ENCODE measurements at places on chromosomes 4 and X.

GRCh38 chr4:5472160-5472591 is 236.2 kb downstream of the EVC2 start:
- no peak for DNase-seq

- no peak for DNase-seq
Measured at GRCh38 chrX:122115604-122116003, 1068.2 kb downstream of the GLUD2 start.

DNA sequence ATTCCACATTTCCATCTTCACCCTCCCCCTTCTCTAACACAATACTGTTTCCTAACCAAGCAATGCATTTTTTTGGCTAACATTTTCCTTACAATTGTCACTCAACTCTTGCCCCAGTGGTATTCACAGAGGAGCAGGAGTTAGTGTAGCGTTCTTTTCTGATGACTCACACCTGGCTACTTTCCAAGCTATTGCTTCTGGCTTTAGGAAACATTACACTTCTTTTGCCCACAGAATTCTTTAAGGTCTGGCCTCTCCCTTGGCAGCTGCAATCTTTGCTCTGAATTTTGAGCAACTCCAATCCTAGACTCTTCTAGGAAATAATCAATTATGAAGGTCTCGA is 27.5 kb upstream of the PDGFC start:
- DNase-seq, result no peak

DNA sequence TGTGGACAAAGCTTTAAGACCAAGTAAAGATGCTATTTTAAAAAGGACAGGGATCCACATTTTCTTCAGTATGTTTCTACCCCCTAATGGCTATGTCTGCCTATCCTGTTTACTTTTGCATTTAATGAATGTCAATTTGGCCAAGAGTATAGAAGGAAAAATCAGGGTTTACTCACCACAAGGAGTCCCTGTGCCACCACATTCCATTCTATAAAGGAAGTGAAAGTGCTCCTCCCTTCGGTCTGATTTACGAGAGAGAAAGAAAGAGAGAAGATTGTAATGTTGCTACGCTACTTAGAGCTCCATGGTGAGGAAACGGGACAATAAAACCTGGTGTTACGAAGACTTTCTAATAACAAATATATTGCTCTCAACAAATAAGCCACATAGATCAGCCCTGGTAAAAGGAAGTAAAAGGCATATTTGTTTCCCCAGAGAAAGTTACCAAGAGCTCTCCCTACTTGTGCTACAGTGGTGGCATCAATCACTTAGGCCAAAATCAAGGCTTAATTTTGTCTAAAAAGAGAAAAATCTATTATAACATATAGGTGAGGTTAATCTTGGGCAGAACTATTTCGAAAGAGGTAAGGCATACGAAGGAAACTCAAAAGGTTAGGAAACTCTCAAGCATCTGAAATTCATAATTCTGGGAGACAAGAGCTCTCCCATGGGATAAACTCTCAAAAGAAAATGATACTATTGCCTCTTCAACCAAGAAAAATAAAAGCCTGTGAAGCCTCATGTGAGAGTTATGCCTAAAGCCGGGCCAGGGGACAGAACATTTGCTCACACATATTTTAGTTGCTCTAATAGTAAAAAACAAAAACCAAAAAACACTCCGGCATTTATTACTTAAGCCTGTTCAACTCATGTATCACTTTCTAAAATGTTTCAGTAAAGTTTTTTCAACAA is 29.5 kb downstream of the TAPT1 start:
- no peak for DNase-seq

DNA sequence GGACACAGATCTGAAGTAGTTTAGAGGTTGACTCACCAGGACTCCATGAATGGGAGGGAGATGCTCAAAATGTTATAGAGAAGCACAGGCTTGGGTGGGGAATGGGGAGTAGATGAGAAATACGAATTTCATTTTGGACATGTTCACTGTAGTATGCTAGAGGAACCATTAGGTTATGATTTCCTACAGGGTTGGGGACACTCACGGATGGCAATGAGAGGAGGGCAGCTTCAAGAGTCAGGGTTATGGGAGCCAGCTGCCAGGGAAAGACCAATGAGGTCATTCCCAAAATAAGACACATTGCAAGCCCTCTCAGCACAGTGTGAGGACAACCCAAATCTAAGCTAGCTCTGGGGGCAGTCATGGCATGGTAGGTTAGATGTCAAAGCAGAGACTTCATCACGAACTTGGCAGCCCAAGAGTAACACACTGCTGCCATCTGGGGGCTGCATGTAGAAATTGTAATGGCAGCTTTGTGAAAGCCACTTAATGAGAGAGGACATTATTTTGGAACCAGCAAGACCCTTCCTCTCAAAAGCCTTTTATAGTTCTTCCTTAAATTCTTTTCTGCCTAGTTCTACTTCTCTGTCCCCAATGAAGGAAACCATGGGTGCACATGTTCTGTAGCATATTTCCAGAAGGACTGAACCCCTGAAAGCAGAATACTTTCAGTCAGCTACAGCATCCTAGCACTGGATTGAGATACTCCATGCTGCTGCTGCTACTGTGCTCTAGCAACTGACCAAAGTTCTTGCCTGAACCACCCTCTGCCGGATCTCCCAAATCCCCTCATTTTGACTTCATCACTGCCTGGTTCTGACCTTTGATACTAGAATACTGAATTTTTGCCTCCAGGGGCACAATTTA is 16.2 kb upstream of the ZCCHC12 start:
- no peak for DNase-seq

GRCh38 chr4:125750399-125750798 is 435.6 kb downstream of the FAT4 start:
- DNase-seq, result no peak

- no peak for DNase-seq
Measured at GRCh38 chr4:168908093-168908492, 102.0 kb downstream of the CBR4 start.

DNA sequence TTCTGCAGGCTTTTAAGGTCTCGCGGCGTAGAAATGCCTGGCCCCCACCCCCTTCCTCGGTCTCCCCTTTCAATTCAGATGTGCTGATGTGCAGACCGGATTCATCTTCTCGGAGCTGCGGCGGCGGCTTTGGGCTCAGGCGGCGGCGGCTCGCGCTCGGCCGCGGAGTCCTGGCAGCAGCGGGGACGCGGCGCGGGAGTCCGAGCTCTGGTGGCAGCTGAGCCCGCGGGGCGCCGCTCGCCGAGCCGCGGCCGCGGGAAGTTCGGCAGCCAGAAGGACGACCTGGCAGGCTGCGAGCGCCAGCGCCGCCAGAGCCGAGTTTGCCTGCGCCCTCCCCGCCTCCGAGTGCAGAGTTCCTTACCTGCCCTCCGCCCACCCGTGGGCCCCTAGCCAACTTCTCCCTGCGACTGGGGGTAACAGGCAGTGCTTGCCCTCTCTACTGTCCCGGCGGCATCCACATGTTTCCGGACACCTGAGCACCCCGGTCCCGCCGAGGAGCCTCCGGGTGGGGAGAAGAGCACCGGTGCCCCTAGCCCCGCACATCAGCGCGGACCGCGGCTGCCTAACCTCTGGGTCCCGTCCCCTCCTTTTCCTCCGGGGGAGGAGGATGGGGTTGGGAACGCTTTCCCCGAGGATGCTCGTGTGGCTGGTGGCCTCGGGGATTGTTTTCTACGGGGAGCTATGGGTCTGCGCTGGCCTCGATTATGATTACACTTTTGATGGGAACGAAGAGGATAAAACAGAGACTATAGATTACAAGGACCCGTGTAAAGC is 448 bp downstream of the TLL1 start:
- DNase-seq, result no peak

DNA sequence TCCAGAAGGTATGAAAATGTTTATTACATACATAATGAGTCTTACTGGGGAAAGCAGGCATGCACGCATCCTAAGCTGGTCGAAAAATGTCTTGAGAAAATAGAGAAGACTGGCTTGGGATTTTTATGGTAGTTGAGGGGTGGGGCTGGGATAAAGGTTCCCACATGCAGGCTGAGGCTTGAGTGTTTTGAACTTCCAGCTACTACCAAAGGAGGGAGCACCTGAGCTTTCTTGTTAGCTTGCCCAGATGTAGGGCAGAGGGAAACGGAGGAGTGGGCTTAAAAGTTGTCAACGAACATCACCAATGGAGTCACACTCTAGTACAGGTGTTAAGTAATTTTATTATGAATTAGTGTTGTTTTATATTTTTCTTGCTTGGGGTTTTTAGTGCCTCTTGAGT is 39.6 kb upstream of the SRPX start:
- peak; percentile 6 for DNase-seq

GRCh38 chrX:66872771-66873170 is 233.9 kb upstream of the EDA2R start:
- no peak for DNase-seq

GRCh38 chrX:153530411-153531129 is 13.1 kb downstream of the ATP2B3 start:
- DNase-seq, result no peak

- no peak for DNase-seq
Measured at GRCh38 chrX:48676893-48677270, 6.7 kb upstream of the WAS start.

DNA sequence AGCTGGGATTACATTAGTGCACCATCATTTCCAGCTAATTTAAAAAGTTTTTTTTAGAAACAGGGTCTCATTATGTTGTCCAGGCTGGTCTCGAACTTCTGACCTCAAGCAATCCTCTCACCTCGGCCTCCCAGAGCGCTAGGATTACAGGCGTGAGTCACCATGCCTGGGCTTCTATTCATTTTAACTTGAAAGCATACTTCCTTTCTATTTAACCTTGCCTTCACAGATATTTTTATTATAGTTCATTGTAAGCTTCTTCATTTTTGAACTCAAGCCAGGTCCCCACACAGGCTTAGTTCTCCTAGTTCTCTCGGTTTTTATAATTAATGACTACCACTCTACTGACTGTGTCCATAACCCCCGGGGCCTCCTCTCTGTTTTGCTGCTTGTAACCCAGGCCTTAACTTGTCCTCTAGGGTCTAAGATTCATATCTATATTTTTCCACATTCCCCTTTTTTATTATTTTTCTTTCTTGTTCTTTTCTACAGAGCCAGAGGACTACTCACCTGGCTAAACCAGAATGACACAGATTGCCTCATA is 50.7 kb downstream of the SNX12 start:
- DNase-seq, result no peak

- no peak for DNase-seq
Measured at GRCh38 chr4:96983830-96984229, 1143.9 kb downstream of the PDHA2 start.

DNA sequence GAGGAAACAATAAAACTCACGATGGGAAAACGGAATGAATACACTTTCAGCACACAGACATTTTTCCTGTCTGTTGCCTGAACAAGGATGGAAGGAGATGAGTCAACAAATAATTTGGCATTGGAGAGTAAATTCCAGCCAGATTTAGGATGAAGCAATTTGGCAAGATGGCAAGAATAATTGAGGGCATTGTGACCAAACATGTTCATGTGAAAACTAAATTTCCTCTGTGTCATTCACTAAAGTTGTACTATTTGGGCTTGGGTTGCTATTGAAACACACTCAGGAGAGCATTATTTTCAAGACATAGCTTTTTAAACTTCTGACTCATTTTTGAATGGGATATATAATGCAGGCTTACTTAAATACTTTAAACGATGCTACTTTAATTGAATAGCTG is 1614.4 kb downstream of the PCDH19 start:
- no peak for DNase-seq

DNA sequence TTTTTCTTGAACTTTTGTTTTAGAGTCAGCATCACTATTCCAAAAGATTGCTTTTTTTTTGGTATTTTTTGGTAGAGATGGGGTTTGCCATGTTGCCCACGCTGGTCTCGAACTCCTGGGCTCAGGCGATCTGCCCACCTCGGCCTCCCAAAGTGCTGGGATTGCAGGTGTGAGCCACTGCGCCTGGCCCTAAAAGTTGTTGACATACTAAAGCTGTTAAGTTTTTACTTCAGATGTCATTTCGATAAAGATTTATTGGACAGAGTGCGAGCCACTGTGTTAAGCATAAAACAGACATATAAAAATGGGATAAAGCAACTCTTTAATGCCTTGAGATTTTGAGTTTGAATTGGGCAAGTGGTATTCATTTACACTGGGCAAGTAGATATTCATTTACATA is 28.3 kb downstream of the USO1 start:
- no peak for DNase-seq
